Esophagus squamous epithelium (tissue), 5 donors: ENCODE measurements at places on chromosomes 3 and 15.

DNA sequence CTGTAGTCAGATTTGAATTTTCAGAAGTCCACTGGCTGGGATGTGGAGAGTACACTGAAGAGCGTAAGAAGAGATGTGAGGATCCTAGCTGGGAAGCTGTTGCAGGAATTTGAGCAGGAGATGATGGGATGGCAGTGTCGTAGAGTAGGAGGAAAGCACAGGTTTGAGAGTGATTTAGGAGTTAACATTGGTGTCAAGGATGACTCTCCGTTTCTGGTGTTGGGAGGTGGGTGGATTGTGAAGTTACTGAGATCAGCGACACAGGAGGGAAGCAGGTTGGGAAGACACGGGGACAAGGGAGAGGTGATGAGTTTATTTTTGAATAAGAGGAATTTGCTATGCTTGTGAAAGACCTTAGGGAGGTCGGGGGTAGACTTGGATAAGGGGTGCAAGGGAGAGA, 434.2 kb upstream of the TPM1 start:
- DNase-seq, result no peak

- DNase-seq, result no peak
These were observed 17.1 kb upstream of the SLC30A4 start for GRCh38 chr15:45539680-45540079.

- no peak for DNase-seq
These were observed 94.2 kb downstream of the FOXP1 start for GRCh38 chr3:71489315-71489761.

DNA sequence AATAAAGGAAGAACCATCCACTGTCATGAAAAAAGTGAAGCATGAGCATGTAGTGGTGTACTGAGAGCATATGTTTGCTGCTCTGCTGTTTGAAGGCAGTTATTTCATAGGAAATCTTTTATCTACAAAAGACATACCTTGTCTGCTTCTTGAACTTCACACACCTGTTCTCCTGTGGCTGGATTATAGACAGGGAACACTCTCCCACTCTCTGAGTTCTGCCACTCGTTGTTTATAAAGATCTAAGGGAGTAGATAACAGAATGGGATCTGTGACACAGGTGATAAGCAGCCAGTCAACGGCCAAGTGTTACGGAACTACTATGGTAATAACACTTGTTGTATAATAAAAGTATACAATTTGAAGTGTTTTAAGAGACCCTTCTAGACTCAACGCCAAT, 51.5 kb downstream of the ALDH1A2 start:
- no peak for DNase-seq

DNA sequence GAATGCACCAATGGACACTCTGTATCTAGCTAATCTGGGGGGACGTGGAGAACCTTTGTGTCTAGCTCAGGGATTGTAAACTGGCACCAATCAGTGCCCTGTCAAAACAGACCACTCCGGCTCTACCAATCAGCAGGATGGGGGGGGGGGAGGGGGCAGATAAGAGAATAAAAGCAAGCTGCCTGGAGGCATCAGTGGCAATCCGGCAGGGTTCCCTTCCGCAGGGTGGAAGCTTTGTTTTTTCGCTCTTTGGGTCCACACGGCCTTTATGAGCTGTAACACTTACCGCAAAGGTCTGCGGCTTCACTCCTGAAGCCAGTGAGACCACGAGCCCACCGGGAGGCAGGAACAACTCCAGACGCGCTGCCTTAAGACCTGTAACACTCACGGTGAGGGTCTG, 827.1 kb downstream of the PLOD2 start:
- DNase-seq, result no peak

DNA sequence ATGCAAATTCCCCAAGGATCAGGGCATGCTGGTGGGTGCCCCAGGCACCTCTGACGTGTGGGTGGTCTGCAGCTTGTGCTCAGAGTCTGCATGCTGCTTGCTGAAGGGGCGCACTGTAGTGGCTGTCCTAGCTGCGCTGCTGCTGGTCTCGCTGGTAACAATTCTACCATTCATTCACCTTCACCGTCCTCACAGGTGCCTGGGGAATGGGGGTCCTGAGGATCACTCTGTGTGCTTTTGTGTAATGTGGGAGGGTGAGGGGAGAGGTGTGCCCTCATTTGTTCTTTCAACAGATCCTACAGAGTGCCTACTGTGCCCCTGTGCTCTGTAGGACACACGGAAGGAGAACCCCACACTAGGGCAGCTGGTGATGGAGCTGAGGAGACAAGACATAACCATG, 2.1 kb upstream of the ITGA11 start:
- no peak for DNase-seq

GRCh38 chr3:60514085-60514649, 737.1 kb downstream of the FHIT start:
- no peak for DNase-seq

DNA sequence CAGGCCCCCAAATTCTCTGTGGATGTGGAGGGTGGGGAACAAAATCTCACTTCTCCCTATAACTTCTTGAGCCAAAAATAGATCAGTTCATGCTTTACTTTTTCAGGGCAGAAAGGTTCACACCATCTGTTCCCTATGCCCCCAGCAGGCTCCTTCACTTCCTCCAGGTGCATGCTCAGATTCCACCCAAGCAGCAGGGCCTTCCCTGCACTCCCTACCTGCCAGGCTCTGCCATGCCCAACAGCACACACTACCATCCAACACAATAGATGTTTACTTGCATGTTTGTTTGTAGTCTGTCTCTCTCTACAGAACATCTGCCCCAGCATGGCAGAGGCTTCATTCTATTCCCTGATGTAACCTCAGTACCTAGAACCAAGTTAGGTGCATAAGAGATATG, 43.3 kb downstream of the GABRB3 start:
- DNase-seq, result no peak

GRCh38 chr15:70503798-70504298, 259.5 kb downstream of the UACA start:
- no peak for DNase-seq

GRCh38 chr15:48493763-48494225, 151.7 kb downstream of the FBN1 start:
- no peak for DNase-seq

DNA sequence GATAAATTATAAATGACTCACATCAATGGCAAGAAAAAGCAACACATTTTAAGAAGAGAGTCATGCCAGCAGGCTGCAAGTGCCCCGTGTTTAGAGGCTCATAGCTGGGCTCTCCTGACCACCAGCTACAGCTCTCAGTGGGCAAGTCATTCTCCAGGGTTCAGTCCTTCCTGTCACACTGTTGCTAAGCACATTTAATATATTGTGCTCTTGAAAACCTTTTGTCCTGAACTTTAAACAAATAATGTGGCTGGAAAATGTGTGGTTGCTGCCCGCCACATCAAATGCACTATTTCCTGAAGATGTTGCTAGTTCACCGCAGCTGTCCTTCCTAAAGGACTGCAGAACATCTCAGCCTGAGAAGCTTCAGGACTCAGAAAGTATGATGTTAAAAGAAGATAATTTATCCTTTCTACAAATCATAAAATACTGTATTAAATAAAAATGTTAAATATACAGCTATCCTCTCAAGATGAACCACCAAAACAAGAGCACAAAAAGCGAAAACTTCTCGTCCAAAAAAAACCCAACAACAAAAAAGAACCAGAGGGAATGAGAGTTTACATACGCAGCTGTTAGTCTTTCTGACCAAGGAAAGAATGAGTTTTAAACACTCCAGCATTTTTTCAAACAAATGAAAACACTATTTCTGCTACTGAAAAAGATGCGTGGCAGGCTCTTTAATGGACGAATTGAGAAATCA, 951 bp downstream of the TARS3 start:
- no peak for DNase-seq

DNA sequence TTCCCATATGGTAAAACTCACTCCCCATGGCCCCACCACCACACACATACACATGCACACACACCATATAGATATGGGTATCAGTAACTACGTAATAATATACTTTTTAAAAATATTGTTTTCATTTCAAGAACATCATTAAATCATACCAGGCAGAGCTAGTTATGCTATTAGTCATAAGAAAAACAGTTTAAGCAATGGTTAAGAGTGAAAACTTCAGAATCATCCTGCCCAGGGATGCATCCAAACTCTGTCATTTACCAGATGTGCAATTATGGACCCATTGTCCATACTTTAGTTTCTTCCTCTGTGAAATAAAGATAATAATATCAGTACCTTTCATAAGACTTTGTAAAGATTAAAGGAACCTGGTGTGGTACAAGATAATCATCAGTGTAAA, 608.3 kb downstream of the RBMS3 start:
- no peak for DNase-seq

DNA sequence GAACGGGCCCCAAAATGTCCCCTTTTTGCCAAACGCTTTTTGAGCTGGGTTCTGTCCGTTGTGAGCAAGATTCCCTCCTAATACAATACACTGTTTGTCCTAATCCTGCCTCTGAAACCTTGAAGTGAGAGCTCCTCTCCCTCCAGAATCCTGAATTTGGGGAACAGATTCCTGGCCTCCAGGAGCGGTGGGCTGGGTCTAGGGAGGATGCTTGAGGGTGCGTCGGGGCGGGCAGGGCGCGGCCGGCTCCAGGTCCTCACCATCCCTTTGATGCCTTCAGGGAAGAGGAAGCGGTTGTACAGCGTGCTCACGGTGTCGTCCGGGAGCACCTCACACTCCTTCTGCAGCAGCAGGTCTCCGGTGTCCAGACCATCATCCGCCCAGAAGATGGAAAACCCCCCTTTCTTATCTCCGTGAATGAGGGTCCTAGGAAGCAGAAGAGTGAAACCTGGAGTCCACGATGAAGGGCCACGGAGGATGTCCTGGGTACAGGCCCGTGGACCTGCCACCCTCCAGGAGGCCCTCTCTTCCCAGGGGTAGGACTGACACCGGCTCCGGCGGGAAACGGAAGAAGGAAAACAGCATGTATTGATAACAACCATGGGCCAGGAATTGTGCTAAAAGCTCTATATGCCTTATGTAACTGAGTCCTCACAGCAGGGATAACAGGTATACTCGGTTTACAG, 23.2 kb downstream of the ALDH1L1 start:
- DNase-seq, result no peak

DNA sequence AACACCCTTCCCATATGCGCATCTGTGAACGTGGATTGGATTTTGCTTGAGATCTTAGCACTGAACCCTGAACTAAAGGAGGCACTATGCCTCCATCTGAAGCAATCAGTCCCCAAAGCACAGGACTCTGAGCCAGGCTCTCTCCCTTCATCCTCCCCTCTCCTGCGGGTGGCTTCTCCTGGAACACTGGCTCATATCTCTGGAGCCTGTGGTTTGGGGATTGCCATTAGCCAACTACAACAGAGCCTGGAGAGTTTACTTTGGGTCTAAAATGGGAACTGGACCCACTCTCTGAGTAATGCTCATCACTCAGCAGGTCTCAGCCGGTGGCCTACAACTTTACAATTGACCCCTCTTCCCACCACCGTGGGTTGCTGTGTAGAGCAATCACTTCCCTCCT, 190.8 kb upstream of the HES1 start:
- no peak for DNase-seq

- no peak for DNase-seq
These were observed 15.0 kb downstream of the KAT2B start for GRCh38 chr3:20055020-20055775.

- no peak for DNase-seq
These were observed 581.2 kb downstream of the FOXP1 start for GRCh38 chr3:71002298-71002697.

DNA sequence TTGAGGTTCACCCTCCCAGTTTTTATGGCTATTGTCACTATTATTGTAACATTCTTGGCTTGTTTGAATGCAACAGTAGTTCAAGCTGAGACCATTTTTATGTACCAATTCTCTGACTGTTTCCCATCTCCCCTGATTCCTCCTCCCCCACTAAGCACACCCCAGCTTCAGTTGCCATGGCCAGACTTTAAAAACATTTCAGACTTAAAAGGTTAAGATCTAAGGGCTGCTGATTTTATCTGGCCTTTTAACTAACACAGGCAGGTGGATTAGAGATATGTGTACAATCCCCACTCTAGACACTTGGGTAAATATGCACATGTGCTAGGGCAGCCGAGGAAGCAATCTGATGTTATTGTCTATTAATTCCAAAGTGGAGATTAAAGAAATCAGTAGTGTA, 386.3 kb upstream of the NR2F2 start:
- no peak for DNase-seq

- DNase-seq, result no peak
These were observed 104.3 kb upstream of the TMC3 start for GRCh38 chr15:81478354-81478753.

DNA sequence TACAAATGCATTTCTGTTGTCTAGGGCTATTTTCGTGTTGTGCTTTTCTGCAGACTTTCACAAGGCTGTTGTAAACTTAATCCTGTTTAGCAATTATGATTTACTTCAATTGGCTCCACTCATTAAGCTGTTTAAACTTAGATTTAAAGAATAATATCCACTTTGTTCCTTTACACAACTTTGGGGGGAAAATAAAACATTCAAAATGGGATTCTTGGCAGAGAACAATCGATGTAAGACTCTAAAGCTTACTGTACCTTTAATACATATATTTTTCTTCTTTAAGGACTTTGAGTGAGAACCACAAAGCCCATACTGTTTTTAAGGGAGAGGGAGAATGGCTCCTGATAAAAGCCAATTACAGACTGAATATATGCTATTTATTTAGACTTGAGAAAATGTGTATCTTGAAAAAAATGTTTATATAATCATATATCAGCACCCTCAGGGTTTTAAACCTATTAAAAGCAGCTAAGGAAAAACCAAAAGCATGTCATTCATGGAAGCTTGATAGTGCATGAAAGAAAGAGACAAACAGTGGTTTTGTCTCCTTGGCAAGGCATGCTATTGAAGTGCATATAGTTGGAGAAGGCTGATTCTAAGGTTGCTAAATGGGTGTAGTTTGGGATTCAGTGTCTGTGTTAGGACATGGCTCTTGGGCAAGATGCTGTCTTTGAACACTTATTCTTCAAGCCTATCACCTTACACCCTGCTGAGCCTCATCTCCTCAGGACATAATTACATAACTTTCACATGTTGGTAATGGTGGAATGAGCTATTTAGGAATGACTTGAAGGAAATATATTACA, 293.4 kb upstream of the TBC1D5 start:
- no peak for DNase-seq

- no peak for DNase-seq
These were observed 389.5 kb downstream of the CACNA2D3 start for GRCh38 chr3:54511766-54512365.

DNA sequence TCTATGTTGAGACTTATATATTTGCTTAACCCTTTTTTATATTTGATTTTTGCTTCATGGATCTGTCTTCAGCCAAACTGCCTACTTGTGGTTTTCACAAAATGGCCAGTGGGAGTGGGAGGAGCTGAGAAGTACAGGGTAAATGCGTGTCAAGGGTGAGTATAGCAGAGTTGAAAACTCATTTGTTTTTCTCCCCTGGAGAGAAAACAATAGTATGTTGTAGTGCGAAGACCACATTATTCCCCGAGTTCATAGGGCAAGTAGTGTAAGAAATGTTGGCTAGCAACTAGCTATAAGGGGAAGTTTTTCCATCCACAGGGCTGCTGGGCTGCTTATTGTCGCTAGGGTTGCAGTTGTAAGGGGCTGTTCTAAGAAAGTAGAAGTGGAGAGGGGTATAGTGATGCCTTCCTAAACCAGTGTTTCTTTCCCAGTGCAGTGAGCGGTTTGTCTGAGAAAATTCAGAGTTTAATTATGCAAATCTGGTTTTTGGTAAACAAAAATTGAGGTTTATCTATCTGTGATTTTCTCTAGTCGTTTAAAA, 153.8 kb upstream of the AZI2 start:
- DNase-seq, result no peak
